ENCODE measurements at places on chromosomes 2 and 18.

DNA sequence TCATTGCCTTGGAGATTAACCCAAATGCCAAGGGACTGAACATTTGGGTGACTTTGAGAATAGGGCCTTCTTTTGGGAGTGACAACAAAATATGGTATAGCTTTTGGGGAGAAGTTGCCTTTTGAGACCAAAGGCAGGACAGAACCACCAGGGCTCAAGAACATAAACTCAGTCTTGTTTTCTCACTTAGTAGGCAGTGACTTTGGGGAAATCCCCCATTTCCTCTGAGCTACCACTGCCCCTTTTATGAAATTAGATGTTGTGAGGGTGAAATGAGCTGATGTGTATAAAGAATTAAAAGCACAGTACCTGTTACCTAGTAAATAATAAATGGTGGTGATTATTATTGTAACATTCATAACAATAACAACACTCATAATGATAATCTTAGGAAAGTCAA is 36.5 kb downstream of the GPD2 start:
- DNase-seq: no peak

DNA sequence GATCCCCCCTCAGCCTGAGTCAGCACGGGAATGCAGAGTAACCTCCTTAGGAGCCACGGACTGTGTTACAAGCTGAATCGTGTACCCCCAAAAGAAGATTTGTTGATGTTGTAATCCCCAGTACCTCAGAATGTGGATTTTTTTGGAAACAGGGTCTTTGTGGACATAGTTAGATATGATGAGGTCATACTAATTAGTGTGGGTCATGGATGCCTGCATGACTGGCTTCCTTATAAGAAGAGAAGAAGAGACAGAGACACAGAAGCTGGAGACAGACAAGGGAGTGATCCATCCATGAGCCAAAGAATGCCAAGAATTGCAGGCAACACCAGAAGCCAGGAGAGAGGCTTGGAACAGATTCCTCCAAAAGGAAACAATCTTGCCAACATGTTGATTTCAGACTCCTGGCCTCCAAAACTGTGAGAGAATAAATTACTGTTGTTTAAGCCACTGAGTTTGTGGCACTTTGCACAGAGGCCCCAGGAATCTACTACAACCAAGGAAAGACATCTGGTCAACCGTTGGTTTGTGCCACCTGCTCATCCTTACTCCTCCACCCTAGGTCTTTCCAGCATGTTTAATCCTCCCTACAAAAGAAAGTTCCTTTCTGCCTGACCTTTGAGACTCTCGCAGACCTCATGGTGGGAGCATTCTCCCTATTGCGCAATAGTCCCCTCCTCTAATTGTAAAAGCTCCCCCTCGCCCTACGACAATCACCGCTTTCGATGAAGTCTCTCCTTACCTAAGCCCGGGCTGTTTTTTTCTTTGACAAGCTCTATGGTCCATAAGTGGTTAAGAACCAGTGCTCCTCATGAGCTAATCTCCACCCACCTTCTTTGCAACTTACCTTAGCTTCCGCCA is 91.6 kb downstream of the DNER start:
- no peak for DNase-seq

GRCh38 chr2:142180820-142181533 is 50.2 kb upstream of the LRP1B start:
- peak; percentile 70 for DNase-seq

- no peak for DNase-seq
Measured at GRCh38 chr2:5315512-5315911, 376.7 kb upstream of the SOX11 start.

DNA sequence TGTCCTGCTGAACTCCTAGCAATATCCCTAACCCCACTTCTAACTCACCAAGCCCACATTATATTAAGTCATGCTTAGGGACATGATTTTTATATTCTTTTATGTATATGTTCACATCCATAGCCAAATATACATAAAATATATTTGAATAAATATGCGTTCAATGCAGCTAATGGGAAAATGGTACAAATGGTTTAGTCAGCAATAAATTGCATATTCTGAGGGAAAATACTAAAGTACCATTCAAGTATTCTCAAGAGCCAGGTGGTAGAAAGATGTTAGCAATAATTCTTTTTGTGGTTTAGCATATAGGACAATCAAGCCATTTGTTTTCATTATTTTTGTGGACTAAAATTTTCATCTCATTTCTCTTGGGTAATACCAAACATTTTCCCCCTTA is 306.0 kb downstream of the TDRD15 start:
- no peak for DNase-seq

DNA sequence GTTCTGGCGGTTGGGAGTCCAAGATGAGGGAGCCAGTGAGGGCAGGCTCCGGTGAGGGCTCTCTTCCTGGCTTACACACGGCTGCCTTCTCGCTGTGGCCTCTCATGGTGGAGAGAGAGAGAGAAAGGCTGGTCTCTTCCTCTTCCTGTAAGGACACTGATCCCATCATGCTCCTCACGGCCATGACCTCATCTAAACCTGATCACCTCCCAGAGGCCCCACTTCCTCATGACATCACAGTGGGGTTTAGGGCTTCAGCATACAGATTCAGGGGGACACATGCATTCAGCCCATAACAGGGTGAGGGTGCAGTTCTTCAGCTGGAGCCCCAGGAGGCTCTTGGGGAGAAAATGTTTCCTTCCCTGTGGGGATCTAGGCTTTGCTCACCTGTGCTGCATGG is 29.2 kb downstream of the AGAP1 start:
- no peak for DNase-seq

- no peak for DNase-seq
Measured at GRCh38 chr2:28063492-28063962, 173.0 kb downstream of the BABAM2 start.

DNA sequence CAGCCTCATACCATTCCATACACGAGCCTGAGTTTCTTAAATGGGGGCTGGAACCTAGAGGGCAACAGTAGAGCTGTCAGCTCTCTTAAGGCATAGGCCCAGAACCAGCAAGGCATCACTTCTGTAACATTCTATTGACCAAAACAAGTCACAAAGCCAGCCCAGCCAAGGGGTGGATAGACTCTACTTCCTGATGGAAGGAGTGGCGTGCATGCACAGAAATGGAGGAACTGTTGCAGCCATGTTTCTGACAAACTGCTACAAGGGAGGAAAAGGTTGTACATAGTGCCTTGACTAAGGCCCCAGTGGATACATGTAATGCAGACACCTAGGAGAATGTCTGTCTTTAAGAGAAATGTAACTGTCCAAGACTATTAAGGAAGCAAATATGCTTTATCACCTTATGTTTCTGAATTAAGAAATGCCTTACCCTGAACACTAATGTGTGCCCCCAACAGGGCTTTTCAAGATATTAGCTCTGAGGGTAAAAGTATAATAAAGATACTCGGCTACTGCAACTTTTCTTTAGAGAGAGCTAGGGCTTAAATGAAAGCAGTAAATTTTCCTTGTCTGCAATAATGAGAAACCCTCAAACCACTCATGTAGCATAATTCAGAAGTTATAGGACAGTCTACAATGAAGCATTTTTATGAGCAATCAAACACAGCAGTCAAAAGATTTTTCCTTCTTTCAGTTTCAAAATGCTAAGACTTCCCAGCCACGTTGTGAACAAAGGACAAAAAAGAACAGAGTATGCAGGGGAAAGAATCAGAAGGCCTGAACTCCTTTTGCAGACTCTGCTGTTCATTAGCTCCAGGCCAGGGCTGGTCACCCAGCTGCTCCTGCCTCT is 35.1 kb upstream of the CDC42EP3 start:
- DNase-seq: no peak

GRCh38 chr18:40152859-40153258 is 1802.2 kb upstream of the PIK3C3 start:
- no peak for DNase-seq

DNA sequence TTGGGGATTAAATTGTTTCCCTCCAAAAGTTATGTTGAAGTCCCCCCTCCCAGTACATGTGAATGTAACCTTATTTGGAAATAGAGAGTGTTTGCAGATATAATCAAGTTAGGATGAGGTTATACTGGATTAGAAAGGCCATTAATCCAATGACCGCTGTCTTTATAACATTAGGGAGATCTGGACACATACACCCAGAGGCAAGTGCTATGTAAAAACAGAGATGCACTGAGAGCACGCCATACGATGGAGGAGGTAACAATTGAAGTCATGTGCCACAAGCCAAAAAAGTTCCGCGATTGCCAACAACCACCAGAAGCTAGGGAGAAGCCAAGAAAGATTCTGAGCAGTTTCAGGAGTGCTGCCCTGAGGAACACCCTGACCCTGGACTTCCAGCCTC is 153.3 kb downstream of the RNF144A start:
- DNase-seq: no peak

DNA sequence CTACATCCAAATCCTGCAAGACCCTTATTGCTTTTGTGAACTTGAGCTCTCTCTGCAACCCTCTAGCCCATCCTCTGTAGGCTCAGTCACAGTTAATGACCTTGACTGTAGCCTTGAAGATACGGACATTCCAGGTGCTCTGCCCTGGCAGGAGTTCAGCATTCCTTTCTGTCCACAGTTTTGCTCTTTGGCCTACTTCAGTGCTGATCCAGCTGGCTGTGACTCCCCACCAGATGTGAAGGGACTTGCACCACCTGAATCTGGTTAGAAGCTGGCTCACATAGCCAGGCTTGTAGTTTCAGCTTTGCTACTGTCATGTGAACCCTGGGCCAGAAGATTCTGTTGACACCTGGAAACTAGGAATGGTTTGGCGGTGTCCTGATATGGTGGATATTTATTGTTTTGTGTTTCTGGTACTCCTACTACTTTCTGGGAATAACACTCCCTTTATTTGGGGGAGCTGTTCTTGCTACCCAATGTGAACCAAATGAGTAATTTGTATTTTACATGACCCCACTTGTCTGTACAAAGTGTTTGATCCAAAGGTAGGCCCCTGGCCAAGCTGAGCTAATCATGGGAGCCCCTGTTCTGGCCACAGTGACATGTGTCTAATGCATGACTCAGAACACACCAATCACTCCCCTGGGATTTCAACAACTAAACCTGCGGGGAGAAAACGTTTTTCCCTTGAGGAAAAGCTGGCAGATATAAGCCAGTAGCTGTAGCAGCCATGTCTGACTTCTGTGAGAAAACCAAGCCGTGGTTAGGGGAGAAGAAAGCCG is 73.4 kb downstream of the CDCA7 start:
- no peak for DNase-seq

DNA sequence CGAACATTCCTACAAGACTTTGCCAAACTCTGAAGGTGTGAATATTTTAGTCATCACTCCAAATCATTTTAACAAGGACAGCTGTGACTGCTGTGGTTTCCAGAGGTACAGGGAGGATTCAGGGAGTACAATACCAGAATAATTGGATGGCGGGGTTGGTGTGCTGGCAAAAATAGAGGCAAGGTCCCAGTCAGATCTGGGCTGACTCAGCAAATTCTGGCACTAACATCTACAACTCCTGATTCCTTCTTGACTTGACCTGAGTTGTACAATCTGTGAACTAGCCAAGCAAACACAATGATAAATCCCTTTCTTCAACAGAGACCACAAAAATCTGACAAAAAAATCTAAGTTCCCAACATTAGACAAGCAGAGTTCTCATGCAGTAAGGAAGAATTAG is 40.4 kb downstream of the RMP24 start:
- no peak for DNase-seq

DNA sequence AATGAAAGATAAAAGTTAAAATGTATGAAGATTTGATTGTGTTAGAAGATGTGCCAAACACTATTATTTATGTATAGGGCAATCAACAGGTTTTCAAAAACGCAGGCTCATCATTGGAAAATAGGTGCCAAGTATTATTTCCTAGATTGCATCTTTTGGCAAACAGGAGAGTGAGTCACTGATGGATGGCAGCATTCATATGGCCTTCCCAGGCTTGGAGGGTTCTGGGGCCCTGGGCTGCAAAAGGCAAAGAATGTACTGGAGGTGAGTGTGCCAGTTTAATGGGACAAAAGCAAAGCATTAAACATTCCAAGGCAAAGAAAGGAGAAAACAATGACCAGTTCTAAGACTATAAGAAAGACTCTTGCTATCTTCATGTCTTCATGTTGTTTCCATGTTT is 379.4 kb downstream of the RIT2 start:
- no peak for DNase-seq

DNA sequence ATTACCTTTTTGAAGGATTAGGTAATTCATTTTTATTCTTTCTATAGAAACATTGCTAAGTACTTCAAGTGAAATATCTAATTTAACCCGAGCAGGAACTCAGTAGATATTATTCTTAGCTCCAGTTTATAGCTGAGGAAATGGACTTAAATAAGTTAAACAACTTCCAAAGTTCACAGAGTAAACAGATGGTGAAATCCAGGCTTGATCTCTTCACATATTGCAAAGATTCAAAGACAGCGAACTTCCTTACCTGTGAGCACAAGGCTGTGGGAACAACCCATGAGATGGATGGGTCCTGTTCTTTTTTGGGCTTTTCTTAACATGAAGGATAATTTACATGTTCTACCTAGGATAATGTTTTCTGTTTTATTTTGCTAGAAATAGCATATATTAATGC is 439.0 kb downstream of the IRS1 start:
- no peak for DNase-seq

DNA sequence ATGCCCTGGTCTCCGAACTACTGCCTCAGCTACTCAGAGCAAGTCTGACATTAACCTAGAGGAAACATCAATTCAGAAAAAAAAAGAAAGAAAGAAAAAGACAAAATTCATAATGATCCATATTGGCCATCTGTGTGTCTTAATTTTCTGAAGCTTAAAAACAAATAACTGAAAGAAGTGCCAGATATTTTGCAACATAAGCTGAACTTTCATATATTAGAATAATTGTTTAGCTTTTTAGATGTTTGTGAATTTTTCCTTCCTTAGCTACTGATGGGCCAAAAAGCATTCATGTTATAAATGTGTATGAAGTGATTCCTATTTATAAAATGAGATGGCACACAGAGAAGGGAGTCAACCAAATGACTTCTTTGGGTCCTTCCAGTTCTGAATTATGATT is 555.0 kb upstream of the CHAC2 start:
- no peak for DNase-seq

- no peak for DNase-seq
Measured at GRCh38 chr18:42330296-42330695, 375.3 kb downstream of the PIK3C3 start.

DNA sequence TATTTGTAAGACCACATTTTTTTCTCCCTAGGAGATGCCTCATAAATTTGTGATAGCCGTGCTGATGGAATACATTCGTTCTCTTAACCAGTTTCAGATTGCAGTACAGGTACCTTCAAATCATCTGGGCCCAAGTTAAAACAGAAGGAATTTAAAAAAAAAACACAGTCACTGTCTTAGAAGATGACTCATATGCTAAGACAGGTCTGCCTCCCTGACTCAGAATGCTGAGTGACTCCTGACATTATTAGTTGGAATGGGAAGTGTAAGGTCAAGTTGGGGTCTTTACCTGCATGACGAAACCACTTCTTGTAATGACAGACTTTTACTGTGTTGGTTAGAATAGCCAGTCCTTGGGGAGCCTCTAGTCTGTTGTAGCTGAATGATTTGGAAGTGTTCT is 26.3 kb downstream of the RMC1 start:
- DNase-seq: no peak

DNA sequence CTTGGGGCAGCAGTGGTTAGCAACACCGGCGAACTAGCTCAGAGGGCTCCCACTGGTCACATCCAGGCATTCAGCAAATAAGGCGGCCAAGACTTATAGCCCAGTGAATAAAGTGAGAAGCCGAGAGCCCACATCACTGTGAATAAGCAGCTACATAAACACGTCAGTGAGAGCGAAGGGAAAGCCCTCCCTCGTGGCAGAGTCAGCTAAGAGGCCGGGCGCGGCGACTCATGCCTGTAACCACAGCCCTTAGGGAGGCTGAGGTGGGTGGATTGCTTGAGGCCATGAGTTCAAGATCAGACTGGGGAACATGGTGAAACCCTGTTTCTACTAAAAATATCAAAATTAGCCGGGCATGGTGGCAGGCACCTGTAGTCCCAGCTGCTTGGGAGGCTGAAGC is 5.2 kb downstream of the D2HGDH start:
- DNase-seq: no peak

All from chondrocyte (in vitro differentiated cells).